ENCODE measurements at places on chromosomes 11 and 22.
A peak's percentile ranks its signal among the peaks of the same experiment; 100 is the strongest.

- no peak for DNase-seq
These were observed 71.3 kb upstream of the FSHB start for GRCh38 chr11:30159546-30159945.

DNA sequence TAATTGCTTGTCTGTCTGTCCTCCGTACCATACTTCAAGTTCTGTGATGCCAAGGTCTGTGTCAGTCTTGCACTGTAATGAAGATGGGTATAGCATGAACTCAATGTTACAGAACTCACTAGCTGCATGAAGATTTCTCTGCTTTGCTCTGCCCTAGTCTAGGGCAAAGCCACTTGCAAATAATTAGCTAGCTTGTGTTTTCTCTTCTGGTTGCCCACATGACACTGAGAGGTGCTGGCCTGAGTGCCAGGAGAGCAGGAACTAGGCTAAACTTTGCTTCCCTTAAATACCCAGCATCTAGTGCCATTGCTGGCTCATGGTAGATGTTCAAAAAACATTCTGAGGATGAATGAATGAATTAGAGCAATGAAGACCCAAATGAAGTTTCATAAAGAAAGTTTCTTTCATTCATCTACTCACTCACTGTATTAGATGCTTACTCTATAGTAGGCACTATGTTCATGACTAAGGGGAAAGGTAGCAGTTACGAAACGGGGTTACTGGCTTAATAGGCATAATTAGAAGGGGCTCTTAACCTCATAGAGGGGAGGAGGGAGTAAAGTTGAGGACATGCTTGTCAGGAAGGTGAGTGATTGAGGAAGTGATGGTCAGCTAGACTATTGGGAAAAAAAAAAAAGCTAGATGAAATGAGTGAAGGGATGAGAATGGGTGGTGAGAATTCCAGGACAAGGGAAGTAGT is 4.4 kb upstream of the ENDOD1 start:
- DNase-seq = no peak

DNA sequence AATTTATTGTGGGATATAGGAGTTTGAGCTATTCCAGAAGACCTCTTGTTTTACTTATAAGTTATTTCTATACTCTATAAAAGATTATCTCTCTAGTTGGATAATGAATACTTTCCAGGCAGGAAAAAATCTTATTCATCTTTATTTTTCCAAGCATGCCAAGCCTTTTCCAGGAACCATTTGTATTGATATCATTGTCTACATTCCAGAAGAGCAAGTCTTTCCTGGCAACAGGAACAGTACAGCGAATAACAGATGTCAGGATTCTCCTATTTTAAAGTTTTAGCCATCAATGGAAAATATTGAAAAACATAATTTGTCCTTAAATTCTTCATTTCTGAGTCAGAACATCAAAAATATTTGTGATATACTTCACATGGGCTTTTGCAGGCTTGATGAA is 5.2 kb upstream of the NXPE1 start:
- DNase-seq = peak; percentile 7

GRCh38 chr11:121636800-121637176 is 184.0 kb upstream of the SORL1-AS1 start:
- no peak for DNase-seq

DNA sequence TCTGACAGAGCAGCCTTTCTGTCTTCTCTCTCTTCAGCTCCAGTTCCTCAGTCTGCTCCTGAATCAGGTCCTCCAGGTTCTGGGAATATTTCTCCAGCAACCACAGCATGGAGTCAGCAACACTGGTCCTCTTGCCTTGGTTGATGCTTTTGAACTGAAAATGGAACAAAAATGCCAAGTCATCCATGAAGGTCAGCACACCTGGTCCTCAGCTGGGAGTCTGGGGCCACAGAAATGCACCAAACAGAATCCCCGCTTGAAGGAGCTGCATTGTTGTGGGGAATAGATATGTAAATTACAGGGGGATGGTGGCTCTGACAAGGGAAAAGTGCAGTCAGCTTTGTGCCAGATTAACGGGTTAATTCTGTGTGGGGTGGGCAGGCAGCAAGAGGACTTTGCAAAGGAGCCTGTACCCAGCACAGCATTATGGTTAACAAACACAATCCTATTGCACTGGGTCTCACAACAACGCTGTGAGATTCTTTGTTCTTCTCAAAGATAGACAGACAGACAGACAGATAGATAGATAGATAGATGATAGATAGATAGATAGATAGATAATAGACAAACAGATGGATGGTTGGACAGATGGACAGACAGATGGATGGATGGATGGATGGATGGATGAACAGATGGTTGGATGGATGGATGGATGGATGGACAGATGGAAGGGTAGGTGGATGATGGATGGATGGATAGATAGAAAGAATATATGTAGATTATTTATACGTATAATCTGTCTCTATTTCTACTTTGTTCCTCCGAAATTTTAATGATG is 33.8 kb upstream of the LRRC32 start:
- DNase-seq = no peak

- DNase-seq = no peak
These were observed 25.2 kb downstream of the RPS6KA4 start for GRCh38 chr11:64384028-64384737.

GRCh38 chr11:11265320-11265719 is 87.7 kb downstream of the CSNK2A3 start:
- no peak for DNase-seq

- DNase-seq = no peak
These were observed 37.0 kb downstream of the ARHGAP1 start for GRCh38 chr11:46663277-46663940.

- peak; percentile 84 for DNase-seq
These were observed 10.3 kb upstream of the MB start for GRCh38 chr22:35627267-35628041.

GRCh38 chr11:115958089-115959000 is 454.1 kb upstream of the CADM1 start:
- no peak for DNase-seq

DNA sequence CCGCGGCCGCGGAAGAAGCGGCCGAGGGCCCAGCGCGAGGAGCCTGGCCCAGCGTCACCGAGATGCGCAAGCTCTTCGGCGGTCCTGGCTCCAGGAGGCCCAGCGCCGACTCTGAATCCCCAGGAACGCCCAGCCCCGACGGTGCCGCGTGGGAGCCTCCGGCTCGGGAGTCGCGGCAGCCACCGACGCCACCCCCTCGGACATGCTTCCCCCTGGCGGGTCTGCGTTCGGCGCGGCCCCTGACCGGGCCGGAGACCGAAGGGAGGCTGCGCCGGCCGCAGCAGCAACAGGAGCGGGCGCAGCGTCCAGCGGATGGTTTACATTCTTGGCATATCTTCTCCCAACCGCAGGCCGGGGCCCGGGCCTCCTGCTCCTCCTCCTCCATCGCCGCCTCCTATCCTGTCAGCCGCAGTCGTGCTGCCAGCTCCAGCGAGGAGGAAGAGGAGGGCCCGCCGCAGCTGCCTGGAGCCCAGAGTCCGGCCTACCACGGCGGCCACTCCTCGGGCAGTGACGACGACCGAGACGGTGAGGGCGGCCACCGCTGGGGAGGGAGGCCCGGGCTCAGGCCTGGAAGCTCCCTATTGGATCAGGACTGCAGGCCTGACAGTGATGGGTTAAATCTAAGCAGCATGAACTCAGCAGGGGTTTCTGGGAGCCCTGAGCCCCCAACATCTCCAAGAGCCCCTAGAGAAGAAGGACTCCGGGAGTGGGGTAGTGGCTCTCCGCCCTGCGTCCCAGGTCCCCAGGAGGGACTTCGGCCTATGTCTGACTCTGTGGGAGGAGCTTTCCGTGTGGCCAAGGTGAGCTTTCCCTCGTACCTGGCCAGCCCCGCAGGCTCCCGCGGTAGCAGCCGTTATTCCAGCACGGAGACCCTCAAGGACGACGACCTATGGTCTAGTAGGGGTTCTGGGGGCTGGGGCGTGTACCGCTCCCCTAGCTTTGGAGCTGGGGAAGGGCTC is 1.2 kb downstream of the ARHGEF17 start:
- peak; percentile 90 for DNase-seq

GRCh38 chr11:18526130-18526520 is 617 bp downstream of the TSG101 start:
- no peak for DNase-seq

GRCh38 chr22:41280065-41280464 is 5.9 kb downstream of the RANGAP1 start:
- DNase-seq = peak; percentile 18

GRCh38 chr11:30216534-30216933 is 14.3 kb upstream of the FSHB start:
- no peak for DNase-seq

DNA sequence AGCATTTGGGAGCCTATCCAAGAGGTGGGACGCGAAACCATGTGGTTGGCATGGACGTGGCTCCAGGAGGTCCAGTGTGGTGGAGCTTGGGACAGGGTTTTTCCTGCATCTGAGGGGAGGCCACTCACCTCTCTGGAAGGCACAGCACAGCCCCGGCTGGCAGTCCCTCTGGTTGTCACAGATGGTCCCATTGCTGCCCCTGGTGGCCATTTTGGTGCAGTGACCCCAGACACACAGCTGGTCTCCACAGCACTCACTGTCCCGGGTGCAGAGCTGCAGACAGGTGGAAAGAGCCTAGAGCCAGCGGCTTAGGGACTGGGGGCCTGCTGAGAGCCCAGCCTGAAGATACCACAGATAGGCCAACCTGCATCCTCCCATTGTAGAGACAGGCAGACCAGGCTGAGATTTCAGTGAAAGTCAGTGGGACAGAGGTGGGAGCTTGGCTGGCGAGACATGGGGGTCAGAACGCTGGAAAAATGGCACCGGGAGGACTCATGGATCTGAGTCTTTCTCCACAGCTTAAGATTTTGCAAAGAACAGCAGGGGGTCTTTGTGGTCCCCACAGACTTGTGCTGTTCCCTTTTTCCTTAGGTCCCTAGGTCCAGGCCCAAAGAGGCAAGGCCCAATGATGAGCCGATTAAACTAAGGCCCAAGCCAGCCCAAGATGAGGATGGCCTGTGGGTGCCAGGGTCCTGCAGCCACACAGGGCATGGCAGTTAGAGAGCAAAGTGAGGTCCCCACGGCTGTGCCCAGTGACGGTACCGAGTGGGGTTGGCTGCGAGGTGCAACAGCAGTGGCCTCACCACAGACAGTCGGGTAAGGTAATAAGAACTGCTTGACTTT is 41.4 kb downstream of the DKK3 start:
- DNase-seq = peak; percentile 87

DNA sequence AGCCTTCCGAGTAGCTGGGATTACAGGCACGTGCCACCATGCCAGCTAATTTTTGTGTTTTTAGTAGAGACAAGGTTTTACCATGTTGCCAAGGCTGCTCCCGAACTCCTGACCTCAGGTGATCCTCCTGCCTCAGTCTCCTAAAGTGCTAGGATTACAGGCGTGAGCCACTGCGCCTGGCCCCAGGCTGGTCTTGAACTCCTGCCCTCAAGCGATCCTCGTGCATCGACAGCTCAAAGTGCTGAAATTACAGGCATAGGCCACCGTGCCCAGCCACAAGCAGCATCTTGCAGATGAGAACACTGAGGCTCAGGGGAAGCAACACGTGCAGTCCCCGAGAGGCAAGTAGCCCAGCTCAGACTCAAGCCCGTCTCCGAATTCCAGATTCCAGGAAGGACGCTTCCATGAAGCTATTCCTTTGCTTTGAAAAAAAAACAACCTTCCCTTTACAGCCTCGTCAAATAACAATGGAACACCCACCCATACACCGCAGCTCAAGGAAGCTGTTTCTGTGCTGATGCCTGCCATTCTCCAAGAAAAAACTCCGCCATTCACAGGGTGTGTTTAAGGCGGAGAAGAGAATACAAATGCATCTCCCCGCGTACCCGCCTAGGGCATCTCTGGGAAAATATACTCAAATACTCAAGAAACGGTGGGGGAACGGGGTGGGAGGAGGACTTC is 34.5 kb upstream of the PDGFB start:
- DNase-seq = peak; percentile 19

DNA sequence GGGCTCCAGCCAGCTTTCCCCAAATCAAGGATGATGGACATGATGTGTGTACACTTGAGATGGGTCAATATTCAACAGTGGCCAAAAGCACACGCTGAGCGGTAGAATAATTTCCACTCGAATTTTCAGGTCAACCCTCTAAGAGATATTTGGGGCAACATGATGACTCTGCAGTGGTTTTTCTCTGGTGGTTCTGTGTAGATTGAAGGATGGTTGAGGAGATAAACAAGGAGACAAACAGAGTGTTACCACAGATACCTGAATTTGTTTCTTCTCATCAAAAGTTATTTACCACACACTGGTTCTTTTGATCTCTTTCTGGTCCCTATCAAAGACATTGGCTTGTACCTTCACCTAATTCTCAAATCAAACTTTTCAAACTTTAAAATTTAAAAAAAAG is 242.0 kb downstream of the ETS1 start:
- no peak for DNase-seq

DNA sequence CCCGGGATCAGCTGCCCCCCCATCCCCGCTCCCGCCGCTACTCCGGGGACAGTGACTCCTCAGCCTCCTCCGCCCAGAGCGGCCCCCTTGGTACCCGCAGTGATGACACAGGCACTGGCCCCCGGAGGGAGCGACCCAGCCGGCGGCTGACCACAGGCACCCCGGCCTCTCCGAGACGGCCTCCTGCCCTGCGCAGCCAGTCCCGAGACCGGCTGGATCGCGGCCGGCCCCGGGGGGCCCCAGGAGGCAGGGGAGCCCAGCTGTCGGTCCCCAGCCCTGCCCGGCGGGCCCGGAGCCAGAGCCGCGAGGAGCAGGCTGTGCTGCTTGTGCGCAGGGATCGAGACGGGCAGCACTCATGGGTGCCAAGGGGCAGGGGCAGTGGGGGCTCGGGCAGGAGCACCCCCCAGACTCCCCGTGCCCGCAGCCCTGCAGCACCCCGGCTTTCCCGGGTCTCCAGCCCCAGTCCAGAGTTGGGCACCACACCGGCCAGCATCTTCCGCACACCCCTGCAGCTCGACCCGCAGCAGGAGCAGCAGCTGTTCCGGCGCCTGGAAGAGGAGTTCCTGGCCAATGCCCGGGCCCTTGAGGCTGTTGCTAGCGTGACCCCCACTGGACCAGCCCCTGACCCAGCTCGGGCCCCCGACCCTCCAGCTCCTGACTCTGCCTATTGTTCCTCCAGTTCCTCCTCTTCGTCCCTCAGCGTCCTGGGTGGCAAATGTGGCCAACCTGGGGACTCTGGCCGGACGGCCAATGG is 3.9 kb downstream of the RASL10A start:
- peak; percentile 62 for DNase-seq

- DNase-seq = no peak
These were observed 116.7 kb upstream of the NCAM1 start for GRCh38 chr11:112844517-112844916.

All from tongue (tissue), 3 donors.